ENCODE measurements at places on chromosomes 7 and 10.

GRCh38 chr10:124678557-124679240 lies 65.5 kb downstream of the FAM53B start:
- no peak for DNase-seq

GRCh38 chr10:113704637-113705343 lies 25.1 kb downstream of the CASP7 start:
- DNase-seq: no peak

DNA sequence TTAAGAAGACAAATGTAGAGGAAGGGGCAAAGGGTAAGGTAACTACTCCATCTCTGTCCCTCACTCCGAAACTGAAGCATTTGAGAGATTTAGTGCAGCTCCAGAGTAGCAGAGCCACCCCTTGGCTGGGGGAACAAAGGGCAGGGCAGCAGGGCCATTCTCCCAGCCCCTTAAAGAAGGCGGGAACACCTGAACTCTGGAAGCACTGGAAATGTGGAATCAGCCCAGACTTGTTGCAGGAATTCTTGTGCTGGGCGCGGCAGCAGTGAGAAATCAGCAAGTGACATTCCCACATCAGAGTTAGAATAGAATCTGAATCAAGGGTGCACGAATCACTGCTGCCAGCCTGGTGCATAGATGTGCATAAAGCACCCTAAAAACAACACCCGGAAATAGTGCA lies 34.4 kb upstream of the GRM8 start:
- DNase-seq: no peak

DNA sequence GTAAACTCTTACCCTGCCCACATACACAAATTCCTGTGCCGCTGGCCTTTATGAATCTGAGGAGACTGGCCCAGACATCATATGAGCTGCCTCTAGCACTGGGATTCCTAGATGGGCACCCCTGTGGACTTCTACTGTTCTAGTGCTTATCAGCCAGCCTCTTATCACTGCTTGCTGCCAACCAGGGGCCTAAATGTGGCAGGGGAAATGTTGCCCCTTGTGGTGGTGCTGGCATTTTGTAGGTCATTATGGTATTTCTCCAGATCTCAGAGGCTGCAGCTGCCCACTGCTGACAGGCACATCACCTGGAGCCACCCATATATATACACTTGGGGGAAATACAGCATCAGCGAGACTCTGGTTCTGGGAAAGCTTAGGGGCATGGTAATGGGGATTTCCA lies 5.4 kb downstream of the SFR1 start:
- DNase-seq: no peak

- DNase-seq: no peak
Observed at GRCh38 chr10:76428551-76429367, 997.3 kb downstream of the LRMDA start.

GRCh38 chr10:109588259-109588658 lies 335.1 kb downstream of the XPNPEP1 start:
- DNase-seq: no peak

DNA sequence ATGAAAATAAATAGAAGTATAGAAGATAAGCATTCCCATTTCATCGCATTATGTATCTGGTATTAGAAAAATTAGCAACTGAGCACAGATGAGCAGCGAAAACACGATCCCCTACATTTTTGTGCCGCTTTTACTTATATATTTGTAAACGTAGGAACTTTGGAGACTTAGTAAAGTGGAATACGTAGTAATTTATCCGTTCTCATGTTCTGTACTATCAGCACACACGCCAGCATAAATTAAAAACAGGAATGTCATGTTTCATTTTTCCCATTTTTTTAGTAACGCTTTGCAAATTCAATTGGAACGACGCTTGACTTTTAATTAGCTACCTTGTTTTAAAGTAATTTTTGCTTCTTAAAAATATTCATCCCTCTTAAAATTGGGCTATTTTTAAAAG lies 2.4 kb downstream of the ZNRF2 start:
- DNase-seq: no peak

- no peak for DNase-seq
Observed at GRCh38 chr7:142889816-142890215, 4.3 kb upstream of the TRPV6 start.

DNA sequence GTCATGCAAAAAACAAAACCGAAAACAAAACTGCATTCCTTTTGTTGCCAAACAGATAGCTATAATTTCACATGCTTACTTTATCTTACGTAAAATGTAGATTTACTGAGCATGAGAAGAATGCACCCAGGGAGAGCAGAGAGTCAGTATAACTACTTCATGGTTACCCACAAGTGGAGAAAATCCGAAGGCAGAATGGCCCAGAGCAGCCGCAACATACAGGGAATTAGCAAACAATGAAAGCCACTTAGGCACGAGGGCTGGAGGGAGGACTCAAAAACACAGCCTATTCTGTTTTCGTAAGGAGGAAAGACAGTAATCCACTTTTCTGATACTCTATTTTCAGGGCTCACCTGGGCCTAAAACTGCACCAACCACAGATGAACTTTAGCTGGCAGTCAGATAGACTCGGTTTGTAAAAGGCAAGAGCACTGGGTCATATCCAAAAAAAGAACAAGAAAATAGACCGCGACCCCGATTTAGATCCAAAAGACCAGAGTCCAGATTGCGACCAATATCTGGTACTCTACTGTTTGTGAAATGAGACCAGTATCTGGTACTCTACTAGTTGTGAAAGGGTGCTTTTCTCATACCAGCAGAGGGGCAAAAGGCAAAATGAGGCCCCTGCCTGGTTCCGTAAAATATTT lies 1.3 kb downstream of the ITPRIP start:
- no peak for DNase-seq

DNA sequence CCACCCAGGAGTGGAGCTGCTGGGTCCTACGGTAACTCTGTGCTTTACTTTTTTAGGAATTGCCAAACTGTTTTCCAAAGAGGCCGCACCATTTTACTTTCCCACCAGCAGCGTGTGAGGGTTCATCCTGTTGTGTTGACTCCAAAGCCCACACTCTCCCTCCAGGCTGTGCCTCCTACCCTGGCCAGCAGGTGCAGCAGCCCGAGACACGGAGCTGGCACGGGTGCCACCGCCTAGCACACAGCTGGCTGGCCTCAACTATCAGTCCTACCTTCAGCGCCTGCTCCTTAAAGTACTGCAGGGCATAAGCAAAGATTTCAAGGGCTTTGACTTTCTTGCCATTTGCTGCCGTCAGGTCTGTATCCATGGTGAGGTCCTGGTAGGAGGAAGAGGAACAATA lies 44.0 kb downstream of the HSPA12A start:
- no peak for DNase-seq

DNA sequence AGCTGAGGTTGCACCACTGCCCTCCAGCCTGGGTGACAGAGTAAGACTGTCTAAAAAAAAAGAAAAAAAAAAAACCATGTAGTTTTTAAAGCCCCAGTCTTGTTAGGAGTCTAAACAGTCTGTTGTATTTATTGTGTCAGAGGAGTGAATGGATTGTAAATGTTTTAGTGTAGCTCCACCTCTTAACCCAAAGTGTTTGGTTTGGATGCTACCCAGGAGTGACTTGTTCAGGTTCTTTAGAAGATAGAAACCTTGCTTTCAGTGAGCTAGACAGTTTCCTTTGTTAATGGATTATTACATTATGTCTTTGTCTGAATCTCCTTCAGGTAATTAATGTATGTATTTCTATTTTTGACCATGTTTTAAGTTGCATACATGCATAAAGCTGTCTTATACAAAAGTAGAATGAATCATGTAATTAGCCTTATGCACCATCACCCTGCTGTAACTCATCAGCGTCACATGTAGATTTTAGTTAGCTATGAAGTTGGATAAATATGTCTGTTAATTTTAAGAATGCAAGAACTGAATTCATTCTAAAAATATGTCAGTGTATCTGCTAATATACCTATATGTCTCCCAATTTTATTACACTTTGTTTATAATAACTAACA lies 97.7 kb downstream of the TAF3 start:
- DNase-seq: no peak

GRCh38 chr7:100675105-100675451 lies 1.5 kb downstream of the GNB2 start:
- DNase-seq: no peak

GRCh38 chr10:24344279-24344678 lies 135.3 kb downstream of the KIAA1217 start:
- DNase-seq: no peak

GRCh38 chr7:142352543-142352942 lies 94.7 kb upstream of the PRSS58 start:
- no peak for DNase-seq

- no peak for DNase-seq
Observed at GRCh38 chr10:120548210-120548609, 91.2 kb downstream of the PLPP4 start.

GRCh38 chr7:73703757-73704639 lies 15.5 kb downstream of the STX1A start:
- no peak for DNase-seq

- no peak for DNase-seq
Observed at GRCh38 chr10:11146402-11147171, 128.9 kb downstream of the CELF2 start.
